A549 (cell line): ENCODE measurements at places on chromosomes 5 and 9. TPM values are rescaled to one million over a fixed set of nuclear protein-coding genes. Genes with fewer than 3 reads are reported as not detected.

- DNase-seq = no peak
Measured at GRCh38 chr5:170655476-170655875, 128.0 kb upstream of the GABRP start.

DNA sequence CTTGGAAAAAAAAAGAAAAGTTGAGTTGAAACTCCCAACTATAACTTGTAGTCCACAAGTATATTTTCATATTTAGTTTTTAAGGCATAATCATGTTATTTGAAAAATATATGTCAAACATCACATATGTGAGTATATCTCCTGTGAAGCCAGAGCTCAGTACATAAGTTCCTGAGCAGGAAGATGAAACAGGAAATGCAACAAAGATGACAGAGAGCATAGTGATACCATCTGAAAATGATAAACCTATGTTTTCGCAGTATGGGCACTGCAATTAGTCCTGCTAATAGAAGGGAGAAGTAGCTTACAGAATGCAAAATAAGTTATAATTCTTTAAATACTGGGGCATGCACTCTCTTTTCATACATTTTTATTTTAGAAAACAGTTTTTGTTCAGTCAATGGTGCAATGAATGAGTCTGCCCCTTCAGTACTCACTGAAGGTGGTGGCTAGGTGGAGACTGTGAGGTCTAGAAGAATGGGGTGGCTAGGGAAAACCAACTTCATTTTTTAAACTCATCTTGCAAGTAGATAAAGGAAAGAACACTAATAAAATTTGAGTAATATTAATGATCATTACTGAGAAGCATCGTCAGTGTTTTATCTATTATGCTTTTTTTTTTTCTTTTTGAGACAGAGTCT lies 54.1 kb upstream of the FYB1 start:
- DNase-seq = no peak

DNA sequence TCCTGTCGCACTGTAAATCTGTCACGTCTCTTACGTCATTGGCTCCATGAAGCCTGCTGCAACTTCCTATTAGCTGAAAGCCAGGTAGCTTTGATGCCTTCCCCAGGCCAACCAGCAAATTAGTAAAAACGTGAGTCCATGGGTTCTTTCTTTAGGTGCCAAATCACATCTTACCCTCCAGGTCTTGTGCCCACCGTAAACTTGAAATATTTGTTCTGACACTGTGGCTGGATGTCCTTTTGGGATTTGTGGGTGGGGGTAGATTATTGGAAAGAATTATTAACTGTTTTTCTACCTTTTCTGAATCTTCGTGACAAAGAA lies 172.8 kb downstream of the NR3C1 start:
- DNase-seq = no peak

DNA sequence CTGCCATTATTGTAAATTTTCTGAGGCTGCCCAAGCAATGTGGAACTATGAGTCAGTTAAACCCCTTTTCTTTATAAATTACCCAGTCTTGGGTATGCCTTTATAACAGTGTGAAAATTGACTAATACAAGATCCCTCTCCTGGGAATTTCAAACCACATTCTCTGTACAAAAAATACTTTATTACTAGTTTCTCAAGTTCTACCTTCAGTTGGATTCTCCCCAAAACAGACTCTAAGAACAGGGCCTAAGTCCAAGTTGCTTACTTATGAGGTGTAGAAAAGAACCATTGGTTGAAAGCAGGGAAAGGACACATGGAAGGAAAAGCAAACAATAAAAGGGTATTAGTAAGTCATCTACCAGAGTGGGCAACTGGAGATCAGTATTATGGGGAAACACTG lies 343.2 kb downstream of the TMEM232 start:
- no peak for DNase-seq

DNA sequence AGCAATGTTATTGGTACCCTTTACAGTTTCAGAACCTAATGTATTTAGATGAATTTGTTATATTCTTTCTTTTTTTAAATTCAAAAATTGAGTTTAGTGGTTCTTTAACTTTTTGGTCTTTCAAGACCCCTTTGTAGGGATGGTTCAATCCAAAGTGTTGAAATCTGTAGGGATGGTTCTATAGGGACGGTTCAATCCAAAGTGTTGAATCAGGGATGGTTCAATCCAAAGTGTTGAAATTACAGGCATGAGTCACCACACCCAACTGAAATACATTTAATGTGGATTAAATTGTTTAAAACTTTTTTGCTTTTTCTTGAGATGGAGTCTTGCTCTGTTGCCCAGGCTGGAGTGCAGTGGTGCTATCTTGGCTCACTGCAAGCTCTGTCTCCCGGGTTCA lies 30.6 kb downstream of the SNX2 start:
- DNase-seq = no peak

GRCh38 chr9:20995616-20996015 lies 35.8 kb downstream of the HACD4 start:
- DNase-seq = no peak

DNA sequence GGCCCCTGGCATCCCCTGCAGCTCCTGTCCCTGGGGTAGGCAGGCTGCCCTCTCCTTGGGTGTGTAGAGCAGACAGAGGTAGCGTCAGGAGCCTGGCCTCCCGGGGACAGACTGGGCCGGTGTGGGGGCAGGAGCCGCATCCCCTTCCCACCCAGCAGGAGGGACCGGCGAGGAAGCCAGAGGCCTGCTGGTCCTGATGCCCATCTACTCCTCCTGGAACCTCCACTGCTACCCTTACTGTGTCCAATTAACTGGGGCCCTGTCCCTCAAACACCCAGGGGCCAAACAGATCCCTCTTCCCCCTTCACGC lies 15.6 kb downstream of the RALGDS start:
- no peak for DNase-seq

DNA sequence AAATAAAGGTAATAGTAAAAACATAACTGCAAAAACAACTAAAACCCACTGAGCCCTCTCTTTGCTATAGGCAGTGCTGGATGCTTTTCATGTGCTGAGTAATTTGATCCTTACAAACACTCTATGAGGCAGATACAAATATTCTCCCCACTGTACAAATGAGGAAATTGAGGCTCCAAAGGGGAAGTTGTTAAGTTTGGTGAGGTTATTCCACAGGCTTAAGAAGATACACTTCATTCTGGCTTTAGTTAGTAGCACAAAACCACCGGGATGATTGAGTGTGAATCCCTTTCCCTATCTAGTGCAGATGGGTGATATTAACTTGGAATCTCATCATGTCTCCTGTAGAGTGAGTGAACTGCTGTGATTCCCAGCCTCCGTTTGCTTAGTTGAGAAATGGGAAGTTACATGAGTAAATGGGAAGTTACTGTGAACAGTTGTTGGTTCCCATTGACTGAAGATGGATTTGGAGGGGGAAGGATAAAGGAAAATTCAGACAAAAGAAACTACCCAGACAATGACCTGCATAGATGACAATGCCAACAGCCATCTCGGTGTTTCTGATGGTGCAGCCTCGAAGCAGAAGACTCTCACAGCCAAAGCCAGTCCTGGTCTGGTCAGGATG lies 208.3 kb downstream of the ATP10B start:
- no peak for DNase-seq

GRCh38 chr5:21806943-21807342 lies 1046.2 kb downstream of the CDH12 start:
- DNase-seq = no peak

GRCh38 chr5:121296356-121296755 lies 555.3 kb upstream of the FTMT start:
- no peak for DNase-seq

OLFML2A gene
- polyA plus RNA-seq = 11.3 to 16.2 TPM (median 14.5 TPM) in 3 replicates

DPYSL3 gene
- polyA plus RNA-seq = 16.5 to 20.7 TPM (median 19.3 TPM) in 3 replicates

DEPDC1B gene
- polyA plus RNA-seq = 15.9 to 18.5 TPM (median 17.4 TPM) in 3 replicates

DDX4 gene
- polyA plus RNA-seq = 0.08 TPM in 1 of 3 replicates, not detected in the others
